Hepatocyte (in vitro differentiated cells): ENCODE measurements at places on chromosomes 2 and 18.
A peak's percentile ranks its signal among the peaks of the same experiment; 100 is the strongest.

DNA sequence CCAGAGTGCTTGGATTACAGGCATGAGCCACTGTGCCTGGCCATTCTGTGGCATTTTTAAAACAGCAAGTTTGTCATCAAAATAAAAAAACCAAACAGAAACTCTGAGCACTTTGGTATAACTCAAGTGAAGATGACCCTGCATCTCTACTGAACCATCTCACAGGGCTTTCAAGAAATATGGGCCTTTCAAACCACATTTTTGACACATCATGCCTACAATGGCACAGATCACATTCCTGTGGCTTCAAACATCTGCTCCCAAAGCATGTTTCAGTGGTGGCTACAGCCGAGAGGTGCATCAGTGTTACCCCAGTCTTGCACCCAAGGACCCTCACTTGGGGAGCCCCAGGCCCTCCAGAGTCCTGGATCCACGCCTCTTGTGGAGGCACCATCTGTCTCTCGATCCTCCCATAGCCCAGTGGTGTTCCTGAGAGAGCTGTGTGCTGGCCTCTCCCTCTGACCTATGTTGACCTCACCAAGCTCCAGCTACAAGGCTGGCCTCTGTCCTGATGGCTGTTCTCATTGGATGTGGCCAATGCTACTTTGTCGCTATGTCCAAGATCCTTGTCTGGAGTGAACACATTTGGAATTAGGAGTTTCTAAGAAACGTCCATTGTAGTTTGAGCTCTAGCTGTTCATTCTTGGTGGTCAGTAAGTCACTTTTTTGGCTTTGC is 55.2 kb upstream of the RALBP1 start:
- DNase-seq, result no peak

GRCh38 chr18:62183578-62184195 is 3.2 kb downstream of the PIGN start:
- DNase-seq, result peak; percentile 74

GRCh38 chr18:64712035-64712434 is 563.1 kb upstream of the LINC00305 start:
- no peak for DNase-seq

DNA sequence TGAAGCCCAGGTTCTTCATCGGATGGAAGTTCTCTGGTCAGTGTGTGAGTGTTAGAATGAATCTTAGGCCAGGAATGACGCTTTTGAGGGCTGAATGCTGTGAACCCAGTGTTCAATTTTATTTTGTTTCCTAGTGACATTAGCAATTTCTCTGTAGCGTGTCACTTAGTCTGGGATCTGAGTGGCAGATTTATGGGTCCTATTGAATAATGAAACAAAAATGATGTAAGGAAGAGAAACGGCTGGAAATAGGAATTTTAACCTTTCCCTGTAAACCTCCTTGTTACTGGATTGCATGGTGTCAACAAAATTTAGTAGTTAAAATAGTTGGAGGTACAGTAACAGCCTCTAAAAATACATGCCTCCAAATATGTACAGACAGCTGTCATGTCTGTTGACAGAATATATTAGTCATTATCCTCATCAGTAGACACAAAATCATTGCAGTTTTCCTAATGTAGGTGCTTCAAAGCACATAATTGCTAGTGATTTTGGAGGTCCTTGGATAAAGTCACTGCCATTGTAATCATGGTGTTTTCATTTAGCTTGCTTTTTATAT is 223.8 kb upstream of the SPRED2 start:
- no peak for DNase-seq

DNA sequence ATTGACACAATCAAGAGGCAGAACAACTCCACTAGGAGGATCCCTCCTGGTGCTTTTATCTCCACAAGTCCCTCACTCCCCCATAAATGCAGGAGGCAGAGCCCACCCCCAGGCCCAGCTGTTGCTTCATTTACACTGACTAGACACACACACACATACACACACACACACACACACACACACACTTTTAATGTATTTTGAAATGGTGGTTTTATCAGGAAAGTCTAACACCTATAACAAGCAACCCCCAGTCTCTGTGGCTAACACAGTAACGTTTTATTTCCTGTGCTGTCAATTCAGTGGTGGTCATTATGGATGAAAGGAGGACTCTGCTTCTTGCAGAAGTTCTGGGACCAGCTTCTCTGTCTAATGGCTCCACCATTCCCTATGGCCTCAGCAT is 125.4 kb upstream of the FOSL2 start:
- DNase-seq, result no peak

DNA sequence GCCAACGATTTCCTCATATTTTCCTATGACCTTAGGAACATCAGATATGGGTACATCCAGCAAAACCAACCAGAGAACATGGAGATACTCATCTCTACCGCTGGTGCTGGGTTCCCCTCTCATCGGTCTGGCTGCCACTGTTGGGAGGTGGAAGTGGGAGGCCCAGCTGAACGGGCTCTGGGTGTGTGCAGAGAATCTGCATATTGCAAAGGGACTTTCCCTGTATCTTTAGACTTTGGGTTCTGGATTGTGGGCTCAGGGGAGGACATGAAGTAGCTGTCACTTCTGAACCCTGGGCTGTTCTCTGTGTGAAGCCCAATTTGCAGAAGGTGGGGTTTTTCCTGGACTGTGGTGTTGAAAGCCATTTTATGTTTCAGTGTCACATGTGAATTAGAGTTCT is 30.0 kb downstream of the RAPGEF4 start:
- no peak for DNase-seq

DNA sequence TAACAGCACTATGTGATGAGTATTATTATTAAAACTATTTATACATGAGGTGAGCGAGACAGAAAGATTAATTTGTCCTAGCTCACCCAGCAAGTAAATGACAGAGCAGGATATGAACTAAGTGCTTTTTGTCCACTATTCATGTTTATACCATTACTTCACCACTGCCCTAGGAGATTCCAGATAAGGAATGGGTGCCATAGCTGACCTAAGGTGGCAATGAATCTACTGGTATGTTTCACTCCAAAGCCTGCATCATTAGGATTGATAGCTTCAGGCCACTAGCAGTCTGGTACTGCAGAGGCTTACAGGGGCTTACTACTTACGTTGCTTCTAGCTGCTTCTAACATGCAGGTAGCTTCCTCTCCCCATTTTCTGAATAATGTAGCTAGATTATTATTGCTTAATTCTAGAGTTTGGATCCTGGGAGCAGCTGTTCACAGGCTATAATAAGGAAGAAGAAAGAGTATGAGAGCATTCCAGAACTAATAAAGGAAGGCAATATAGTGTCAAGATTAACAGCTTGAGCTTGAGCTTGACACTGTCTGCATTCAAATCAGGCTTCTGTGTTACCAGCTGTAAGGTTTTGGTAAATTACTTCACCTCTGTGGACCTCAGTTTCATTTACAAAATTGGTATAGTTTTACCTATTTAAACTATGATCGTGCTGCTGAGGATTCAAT is 153.7 kb downstream of the GALNT3 start:
- DNase-seq, result no peak

DNA sequence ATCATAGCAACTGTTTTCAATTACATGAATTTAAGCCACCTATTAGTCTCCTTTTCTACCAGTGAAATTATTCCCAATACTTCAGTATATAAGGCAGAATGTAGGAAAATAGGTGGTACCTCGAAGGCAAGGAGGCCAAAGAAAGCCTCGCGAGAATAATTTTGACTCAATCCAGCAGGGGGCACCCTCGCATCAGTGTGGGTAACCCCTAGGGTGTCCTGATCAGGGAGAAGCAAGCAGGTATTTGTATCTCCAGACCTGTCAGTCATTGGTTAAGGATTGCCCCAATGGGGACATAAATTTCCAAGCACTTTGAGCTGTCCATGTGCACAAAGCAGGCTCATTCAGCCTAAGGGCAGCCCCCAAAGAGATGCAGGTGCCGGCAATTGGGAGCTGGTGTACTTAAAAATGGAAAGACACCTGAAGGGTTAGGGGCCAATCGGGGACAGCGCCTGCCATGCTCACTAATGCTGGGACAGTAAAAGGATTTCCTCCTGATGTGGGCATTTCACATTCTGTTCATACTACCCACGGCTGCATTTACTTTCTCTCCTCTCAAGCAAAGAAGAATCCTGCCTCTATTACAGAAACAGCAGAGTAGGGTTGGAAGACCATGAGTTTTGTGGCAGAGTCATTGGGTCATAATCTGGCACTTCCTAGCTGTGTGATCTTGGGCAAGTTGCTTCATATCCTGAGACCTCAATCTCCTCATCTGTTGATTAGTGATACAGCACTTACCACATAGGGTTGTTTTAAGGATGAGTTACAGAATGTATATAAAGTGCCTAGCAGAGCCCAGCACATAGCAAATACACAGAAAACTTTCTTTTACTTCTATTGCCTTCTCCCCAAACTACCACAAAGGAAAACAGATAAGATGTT is 136.1 kb downstream of the ICOS start:
- peak; percentile 28 for DNase-seq

- peak; percentile 27 for DNase-seq
Observed at GRCh38 chr2:38856165-38856564, 19.6 kb downstream of the DHX57 start.

DNA sequence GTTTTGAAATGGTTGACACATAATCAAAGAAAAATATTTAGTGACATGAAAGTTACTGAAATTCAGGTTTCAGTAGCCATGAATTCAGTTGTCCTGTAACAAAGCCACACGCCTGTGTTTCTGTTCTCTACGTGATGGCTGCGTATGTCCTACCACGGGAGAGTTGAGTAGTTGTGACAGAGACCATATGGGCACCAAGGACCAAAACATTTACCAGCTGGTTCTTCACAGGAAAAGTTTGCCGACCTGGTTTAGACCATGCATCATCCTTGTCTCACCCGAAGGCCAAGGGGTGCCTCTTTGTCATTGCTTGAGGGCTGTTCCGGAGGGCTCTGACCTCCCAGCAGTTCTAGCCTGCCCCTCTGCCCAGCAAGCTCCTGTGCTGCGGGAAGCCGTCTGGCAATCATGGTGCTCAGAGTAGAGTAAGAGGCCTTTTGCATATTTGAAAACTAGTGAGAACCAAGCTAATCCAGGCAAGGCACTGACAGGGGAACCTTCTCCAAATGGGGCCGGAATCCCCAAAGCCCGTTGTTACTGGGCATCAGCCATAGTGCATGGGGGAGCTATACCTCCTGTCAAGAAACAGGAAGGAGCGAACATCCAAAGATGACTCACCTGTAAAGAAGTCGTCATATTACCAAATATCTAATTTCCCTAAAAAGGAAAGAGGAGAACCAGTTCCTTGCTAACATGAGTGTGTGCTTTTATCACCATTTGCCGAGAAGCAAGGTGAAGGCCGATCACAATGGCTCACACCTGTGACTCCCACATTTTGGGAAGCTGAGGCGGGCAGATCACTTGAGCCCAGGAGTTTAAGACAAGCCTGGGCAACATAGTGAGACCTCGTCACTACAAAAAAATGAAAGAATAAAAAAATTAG is 92.6 kb upstream of the RAB12 start:
- no peak for DNase-seq

GRCh38 chr2:217555081-217555876 is 447.5 kb downstream of the TNS1 start:
- DNase-seq, result no peak

GRCh38 chr2:98726735-98727368 is 4.1 kb downstream of the MGAT4A start:
- no peak for DNase-seq

GRCh38 chr2:77284353-77284752 is 237.8 kb downstream of the LRRTM4 start:
- DNase-seq, result no peak

DNA sequence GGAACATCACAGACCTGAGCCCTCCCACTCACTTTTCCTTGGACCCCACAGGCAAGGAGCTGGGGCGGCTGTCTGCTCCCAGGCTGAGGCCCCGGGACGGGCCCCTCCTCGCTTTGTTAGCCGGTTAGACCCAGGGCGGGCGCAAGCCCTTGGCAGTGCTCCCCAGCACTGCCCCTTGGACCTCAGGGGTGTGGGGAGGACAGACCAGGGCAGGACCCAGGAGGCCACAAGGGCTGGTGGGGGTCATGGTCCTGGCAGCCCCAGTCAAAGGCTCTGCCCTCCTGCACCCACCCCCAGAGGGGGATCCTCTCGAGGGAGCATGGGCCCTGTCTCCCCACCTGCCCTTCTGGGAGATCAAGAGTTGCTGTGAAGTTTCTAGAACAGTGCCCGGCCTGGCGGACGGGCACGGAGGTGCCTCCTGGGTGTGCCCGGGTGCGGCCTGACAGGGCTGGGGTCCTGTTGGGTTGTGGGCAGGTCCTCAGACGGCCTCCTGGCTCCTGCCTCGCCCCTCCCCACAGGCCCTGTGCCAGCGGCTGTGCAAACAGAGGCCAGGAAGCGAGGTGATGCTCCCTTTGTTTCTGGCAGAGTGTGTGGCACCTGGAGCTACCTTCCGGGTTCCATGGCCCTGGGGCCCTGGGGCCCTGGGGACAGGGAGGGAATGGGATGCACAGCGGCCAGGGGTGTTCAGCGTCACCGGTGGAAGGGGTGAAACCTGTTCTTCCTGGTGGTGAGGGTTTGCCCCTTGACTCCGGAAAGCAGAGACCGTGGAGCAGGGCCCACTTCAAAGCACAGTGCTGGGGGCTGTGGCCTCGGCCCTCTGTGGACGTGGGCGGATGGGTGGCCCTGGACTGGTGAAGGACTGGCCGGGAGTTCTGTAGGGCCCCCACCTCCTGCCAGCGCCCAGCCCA is 2.9 kb upstream of the GAL3ST2 start:
- DNase-seq, result no peak
